Cortex of kidney (tissue), 1 donor: ENCODE measurements at places on chromosomes 6 and 20.

GRCh38 chr20:3563133-3563532 is 92.3 kb downstream of the ATRN start:
- DNase-seq, result no peak

- DNase-seq, result no peak
Measured at GRCh38 chr20:60071965-60072364, 113.7 kb downstream of the CDH26 start.

GRCh38 chr6:163877877-163878639 is 463.5 kb downstream of the QKI start:
- no peak for DNase-seq

- no peak for DNase-seq
Measured at GRCh38 chr6:79872986-79873385, 74.4 kb downstream of the ELOVL4 start.

DNA sequence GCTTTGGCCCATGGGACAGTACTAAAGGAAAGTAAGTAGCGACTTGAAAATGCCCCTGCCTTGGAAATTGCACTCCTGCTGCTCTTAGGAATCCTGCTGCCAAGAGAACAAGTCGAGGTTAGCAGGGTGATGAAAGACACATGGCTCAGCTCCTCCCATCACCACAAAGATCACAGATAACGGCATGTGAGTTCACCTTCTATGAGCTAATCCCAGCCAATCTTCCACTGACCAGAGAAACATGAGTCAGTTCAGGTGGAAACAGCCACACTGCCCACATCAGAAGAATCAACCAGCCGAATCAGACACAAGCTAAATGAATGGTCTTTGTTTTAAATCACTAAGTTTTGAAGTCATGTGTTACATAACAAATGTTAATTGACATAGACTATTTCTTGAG is 106.3 kb downstream of the PRKN start:
- DNase-seq, result no peak

- DNase-seq, result no peak
Measured at GRCh38 chr20:48025661-48026060, 240.4 kb upstream of the SULF2 start.

GRCh38 chr6:161142957-161143296 is 130.9 kb downstream of the AGPAT4 start:
- DNase-seq, result no peak

DNA sequence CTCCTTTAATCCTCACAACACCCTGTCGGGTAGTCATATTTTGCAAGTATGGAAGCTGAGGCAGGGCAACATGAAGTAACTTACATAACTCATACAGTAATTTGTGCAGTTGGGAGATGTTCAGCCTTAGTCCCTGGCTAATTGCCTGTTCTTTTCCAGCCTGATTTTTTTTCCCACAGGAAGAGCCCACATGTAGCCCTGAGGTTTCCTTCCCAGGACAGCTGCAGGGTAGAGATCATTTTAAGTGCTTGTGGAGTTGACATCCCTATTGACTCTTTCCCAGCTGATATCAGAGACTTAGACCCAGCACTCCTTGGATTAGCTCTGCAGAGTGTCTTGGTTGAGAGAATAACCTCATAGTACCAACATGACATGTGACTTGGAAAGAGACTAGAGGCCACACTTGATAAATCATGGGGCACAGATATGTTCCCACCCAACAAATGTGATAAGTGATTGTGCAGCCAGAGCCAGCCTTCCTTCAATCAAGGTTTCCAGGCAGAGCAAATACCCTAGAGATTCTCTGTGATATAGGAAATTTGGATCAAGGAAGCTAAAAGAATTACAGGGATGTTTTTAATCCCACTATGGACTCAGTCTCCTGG is 5.0 kb upstream of the BTN2A1 start:
- no peak for DNase-seq

DNA sequence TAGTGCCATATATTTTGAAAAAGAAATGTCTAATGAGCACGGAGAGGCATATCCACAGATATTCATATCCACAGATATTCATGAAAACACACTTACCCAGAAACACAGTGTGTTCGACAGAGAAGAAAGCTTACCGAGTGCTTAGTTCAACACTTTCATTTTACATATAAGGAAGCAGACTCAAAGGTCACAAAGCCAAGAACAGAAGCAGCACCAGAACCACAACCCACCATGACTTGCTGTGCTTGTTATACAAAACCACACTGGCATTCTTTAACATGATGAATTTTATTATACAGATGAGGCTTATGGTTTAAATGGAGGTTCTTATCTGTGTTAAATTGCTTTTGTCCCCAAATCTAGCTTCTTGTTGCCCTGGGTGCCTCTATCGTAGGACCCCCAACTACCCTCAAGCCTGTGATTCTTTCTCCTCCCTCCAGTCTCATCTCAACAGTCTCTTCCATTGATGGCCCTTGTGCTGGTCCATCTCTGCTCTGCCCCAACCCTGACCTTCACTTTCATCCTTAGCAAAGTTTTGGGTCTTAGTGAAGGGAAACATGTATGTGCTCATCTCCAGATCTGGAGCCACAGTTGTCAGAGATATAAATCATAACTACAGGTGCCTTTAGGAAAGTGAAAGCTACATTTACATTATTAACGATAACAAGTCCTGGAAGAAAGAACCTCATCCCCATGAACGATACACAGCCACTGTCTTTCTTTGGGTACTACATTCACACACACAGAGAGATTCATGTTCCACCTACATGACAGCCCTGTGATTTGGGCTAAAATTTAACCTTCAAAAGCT is 40.0 kb downstream of the SF3B5 start:
- DNase-seq, result no peak

DNA sequence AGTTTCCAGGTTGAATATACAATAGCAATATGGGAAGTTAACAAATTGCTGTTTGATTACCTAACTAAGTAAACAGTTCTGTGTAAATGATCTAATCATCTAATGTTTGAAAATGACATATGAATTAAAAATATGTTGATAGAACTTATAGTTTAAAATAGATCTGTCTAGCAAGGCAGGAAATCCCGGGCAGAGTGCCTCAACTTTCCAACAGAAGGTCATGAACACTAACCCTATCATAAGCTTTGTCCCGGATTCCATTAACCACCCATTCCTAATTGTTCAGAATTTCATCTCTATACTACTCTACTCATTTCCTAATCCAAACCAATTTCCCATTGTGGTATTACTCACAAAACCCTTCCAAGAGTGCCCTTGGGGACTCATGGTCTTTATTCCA is 10.2 kb downstream of the TAAR1 start:
- no peak for DNase-seq

DNA sequence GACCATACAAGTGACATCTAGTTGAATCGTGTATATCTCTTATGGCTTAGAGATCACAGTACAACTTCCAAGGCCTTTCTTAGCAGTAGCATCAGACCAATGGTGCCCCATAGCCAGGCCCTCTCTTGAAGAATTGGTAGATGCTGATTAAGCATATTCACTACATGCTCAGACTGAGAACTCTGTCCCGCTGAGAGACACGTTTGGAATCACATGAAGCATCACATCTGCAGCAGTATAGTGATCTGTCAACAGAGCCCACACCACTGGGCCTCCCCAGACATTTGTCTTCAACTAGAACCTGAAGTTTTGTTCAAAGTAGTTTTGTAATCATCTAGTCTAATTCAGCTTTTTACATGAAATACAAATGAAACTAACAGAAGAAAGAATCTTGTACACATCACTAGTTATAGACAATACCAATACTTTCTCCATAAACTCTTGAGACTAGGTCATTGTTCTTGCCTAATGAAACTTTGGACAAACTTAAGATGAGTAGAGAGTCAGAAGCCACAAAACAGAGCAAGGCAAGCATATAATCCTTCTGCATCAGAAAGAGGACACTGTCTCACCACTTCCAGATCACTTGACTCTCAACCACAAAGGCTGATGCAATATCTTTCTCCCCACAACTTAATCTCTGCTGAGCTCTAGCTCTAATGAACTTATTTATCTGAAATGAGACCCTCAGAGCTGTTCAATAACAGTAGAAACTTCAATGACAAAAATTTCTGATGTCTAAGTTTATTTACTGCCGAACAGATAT is 182.7 kb downstream of the TBX18 start:
- DNase-seq, result no peak

DNA sequence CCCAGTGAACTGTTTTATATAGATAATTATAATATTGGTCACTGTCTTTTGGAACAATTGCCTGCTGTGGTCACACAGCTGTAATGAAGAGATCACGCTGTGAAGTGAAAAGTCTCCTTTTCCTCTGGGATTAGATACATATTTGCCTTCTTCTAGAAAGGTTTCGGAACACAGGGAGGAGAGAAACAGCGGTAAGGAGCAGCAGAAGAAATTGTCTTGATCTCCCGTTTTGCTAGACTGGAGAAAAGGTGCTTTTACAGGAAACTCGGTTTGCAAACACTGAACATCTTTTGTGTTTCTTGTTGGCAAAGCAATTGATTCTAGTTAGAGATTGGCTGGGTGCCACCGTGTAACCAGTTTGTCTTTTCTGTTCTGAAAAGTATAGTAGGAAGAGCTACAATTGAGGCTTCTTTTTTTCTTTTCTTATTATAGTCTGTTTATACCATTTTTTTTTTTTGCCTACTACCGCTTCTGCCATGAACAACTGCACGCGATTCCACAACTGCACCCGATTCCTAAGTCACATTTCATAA is 404.1 kb upstream of the ID4 start:
- DNase-seq, result no peak
